ENCODE measurements at places on chromosomes 7 and 10.

- DNase-seq, result peak; percentile 72
Measured at GRCh38 chr10:7950981-7951847, 103.3 kb upstream of the GATA3 start.

DNA sequence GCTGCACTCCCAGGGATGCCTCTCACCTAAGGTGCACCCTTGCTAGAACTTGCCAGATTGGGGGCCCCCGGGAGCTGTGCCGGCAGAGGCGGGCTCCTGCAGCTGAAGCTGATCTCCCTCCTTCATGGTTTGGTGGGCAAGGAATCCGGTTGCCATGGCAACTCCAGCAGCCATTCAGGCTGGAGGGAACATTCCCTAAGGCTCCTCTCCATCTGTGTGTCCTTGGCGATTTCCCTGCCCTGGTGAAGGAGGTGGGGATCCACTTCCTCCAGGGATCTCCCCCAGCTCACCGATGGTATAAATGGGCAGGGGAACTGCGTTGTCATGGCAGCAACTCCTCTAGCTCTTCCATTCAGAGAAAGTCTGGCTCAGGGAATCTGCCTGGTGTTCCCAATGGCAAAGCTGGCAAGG lies 49.6 kb upstream of the GPR158 start:
- no peak for DNase-seq

- DNase-seq, result no peak
Measured at GRCh38 chr7:47505312-47506007, 76.5 kb downstream of the TNS3 start.

GRCh38 chr10:27359792-27360355 lies 119.3 kb upstream of the ACBD5 start:
- DNase-seq, result no peak

Data from fibroblast of skin of right biceps (primary cell).